Naive thymus-derived CD8-positive, alpha-beta T cell (primary cell): ENCODE measurements at places on chromosomes 11 and 22.

DNA sequence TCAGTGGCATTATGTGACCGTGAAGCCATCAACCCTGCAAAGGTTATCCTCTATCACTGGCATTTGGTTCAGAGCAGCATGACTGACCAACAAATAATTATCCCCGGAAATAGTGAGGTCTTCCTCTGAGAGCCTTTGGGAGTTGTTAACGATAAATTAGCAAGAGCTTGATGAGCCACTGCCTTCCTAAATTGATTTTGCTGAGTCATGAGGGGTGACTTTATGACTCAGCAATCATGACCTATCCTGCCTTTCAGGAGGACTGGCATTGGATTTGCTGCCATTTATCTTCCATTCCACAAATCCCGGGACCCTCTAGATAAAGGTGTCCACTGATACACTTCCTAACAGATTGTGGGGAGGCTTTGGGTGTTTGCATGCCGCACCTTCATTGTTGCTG, 80.8 kb upstream of the MTNR1B start:
- no peak for DNase-seq

- no peak for DNase-seq
These were observed 1.5 kb downstream of the LRRC75B start for GRCh38 chr22:24591286-24591830.

GRCh38 chr11:69144316-69145049, 11.3 kb upstream of the SMIM38 start:
- no peak for DNase-seq

DNA sequence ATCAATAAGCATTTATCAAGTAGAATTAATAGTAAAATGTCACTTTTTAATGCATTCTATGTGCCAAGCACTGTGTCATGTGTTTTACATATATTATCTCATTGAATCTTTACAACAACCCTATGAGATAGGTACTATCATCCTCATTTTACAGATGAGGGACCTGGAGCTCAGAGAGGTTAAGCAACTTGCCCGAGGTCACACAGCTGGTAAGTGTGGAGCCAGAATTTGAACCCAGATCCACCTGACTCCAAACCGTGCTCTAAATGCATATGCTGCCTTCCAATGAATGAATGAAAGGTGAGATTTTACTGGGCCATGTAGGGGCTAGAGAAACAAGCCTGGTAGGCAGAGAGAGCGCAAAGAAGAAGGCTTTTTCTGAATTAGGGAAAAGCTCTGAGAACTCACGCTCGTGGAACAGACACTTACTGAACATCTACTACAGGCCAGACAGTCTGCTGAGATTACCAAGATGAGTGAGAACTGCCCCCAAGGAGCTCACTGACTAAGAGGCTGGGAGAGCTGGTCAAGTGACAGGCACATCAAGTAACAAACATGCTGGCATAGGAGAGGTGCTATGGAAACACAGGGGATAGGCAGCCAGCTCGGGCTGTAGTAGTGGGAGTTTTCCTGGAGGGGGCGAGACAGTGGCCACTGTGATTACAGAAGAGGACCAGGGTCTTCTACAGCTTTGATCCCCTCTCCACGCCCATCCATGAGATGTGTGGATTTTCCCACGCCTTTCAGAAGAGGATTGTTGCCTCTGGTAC, 4.4 kb downstream of the ABCG4 start:
- DNase-seq, result no peak

DNA sequence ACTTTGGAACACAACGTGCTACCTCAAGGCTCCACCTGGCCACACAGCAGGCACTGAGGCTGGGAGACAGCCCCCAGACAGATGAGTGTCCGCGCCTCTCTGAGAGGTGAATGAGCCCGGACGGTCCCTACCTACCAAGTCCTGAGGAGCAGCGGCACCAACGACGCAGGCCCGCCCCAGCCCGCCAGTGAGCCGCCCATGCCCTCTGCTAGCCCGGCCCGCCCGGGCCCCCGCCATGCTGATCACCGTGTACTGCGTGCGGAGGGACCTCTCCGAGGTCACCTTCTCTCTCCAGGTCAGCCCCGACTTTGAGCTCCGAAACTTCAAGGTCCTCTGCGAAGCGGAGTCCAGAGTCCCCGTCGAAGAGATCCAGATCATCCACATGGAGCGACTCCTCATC, at the start of gene DDI1:
TSS of gene DDI1 (plus strand) at position 53 of the 400 bp plus-strand sequence. CDS start at position 236, 183 bp downstream.
- no peak for DNase-seq

- no peak for DNase-seq
These were observed 41.0 kb upstream of the OLFML1 start for GRCh38 chr11:7444091-7444981.

DNA sequence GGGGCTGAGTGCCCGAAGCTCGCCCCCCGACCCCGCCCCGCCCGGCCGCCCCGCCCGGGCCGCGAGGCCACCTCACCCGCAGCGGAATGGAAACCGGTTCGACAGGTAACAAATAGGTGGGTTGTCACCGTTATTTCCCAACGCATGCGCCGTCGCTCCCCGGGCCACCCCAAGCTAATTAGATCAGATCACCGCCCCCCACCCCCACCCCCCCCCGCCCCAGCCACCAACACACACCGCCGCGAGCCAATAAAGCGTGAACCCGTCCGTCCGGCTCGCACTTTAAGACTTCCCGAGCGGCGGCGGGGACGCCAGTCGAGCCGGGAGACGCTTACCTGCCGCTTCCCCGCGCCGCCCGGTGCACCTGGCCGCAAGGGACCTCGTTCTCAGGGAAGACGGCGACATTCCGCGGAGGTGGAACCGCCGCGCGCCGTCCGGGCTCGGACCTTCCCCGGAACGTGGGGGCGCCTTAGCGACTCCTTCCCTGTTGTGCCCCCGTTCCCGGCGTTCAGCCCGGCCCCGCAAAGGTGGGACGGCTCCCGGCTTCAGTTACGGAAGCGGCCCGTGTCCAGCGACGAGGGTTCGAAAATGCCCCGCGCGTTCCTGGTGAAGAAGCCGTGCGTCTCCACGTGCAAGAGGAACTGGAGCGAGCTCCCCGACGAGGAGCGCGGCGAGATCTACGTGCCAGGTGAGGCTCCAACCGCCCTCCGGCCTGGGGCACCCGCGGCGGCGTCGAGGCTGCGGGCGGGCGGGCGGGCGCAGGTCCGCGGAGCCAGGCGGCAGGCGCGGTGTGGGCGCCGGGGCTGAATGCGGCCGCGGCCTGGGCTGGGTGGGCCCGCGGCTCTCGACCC, at the start of gene OVOL1:
TSS of gene OVOL1 (plus strand) at position 278 of the 851 bp plus-strand sequence. CDS start at position 589, 311 bp downstream.
- no peak for DNase-seq

DNA sequence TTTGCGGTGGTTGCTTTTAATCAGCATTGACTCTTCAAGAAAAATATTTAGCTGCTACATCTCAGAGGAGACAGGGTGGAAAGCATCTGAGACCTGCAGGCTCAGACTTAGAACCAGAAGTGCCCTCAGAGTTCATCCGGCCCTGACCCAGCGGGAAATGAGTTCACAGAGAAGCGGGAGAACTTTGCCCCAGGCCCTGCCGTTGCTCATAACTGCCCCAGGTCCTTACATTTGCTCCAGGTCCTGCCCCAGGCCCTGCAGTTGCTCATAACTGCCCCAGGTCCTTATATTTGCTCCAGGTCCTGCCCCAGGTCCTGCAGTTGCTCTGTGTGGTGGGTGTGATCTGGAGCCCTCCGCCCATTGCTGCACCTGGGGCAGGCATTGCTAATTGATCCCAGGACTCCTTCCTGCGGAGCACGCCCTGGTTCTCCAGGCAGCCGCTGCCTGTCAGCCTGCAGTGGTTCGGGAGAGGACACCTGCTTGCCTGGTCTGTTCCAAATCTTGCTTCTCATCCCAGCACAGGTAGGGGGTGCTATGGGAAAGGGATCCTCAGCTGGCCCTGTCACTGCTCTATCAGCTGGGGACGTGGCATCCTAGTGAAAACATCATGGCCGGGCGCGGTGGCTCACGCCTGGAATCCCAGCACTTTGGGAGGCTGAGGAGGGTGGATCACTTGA, 58.1 kb upstream of the PPP6R3 start:
- DNase-seq, result no peak

DNA sequence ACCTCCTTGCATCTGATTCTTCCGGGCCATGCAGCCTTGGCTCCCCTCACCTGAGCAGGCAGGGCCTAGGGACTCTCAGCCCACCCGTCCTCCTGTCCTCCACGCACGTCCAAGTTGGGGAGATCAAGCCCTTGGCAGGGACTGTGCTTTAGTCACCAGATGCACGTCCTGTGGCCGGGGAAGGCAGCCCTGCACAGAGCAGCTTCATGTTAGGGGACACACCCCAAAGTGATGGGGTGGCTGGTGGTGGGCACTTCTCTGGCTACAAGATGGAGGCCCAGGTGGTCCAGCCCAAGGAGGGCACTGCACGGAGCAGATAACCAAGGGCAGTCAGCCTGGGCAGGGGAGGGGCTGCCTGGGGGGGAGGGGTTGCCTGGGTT, 1.2 kb downstream of the MUC5B start:
- no peak for DNase-seq

DNA sequence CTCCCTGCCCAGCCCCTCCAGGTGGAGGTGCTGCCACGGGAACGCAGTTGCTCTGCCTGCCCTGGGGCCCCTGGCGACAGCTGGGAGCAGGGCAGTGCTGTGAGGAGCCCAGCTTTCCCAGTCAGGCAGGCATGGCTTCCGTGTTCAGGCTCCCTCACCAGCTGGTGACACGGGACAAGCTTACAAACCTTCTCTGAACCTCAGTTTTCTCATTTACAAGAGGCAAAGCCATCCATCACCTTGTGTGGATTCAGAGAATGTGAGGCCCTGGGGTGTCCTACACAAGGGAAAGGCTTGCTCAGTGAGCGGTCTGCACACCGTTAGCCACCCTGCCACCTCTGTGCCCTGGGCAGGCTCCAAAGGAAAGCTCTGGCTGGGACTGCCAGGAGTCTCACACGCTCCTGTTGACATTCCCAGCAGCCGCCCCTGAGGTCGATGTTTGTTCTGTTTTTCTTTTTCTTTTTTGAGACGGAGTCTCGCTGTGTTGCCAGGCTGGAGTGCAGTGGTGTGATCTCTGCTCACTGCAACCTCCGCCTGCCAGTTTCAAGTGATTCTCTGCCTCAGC, 23.5 kb downstream of the SUN2 start:
- DNase-seq, result no peak

GRCh38 chr22:40535189-40535512, 101.4 kb downstream of the MRTFA start:
- DNase-seq, result no peak

GRCh38 chr11:12668166-12668565, 6.1 kb upstream of the TEAD1 start:
- DNase-seq, result no peak

GRCh38 chr22:41193829-41194228, 11.3 kb upstream of the L3MBTL2 start:
- no peak for DNase-seq

GRCh38 chr11:85819441-85819840, 8.5 kb upstream of the SYTL2 start:
- no peak for DNase-seq

DNA sequence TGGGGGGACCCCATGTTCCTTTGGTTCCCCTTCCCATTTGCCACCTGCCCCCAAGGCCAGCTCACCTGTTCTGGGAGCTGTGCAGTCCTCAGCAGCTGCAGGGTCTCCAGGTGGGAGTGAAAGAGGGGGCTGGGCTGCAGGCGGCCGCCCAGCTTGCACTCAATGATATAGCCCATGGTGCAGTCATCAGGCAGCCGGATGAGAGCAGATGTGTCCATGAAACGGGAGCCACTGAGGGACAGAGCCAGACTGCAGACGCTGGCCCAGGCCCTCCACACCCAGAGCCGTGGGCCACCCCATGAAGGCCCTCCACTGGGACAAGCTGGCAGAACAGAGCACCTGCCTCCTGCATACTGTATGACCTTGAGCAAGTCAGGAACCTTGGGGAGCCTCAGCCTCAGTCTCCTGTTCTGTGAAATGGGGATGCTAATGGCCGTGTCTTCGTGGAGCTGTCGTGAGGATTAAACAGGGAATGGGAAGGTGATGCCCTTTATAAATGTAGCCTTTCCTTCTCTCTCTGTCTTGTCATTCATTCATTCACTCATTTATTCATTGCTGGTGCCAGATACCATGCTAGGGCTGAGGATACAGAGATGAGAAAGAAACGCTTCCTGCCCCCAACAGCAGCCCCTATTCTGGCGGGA, 11.6 kb downstream of the MFNG start:
- DNase-seq, result no peak

DNA sequence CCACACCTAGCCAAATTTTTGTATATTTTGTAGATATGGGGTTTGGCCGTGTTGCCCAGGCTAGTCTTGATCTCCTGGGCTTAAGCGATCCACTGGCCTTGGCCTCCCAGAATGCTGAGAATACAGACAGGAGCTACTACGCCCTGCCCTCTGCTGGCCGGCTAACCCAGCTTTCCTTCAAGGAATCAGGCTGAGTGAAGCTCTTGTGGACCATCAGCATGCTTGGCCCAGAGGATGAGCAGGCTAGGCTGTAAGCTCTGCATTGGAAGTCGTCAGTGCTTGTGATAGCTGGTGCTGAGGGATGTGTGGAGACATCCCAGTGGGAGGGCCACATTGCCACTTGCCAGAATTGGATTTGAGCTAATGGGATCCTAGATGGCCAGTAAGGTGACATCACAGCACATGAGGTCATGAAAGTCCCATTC, 60.6 kb downstream of the MED15 start:
- DNase-seq, result no peak

DNA sequence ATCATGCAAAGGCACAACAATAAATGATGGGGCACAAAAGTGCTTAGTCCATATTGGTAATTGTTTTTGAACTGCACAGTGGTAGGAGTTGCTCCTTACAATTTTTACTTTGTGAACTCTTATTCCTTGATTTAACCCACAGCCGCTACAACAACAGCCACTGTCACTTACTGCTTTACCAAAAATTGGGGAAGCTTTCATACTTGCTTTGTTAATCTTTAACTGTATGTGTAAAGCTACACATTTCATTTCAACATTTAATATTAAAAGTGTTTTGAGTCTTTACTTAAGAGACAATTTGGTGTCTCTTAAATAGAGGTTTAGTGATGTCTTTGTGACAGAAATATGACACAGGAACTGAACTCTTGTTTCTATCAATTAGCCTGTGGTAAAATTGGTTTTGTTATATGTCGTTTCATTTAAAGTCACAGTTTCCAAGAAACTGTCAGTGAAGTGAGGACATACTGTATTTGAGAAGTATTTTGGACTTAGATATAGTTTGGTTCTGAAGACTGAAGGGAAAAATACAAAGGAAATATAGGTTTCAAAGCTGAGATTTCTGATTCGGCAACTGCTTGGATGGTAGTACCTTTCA, 6.5 kb upstream of the IL18BP start:
- DNase-seq, result no peak

- DNase-seq, result no peak
These were observed 99.0 kb downstream of the CASP12 start for GRCh38 chr11:104799251-104799650.

- DNase-seq, result no peak
These were observed 20.0 kb downstream of the MARK2 start for GRCh38 chr11:63858628-63859550.
